ENCODE measurements at places on chromosomes 12 and 14.
A peak's percentile ranks its signal among the peaks of the same experiment; 100 is the strongest.

DNA sequence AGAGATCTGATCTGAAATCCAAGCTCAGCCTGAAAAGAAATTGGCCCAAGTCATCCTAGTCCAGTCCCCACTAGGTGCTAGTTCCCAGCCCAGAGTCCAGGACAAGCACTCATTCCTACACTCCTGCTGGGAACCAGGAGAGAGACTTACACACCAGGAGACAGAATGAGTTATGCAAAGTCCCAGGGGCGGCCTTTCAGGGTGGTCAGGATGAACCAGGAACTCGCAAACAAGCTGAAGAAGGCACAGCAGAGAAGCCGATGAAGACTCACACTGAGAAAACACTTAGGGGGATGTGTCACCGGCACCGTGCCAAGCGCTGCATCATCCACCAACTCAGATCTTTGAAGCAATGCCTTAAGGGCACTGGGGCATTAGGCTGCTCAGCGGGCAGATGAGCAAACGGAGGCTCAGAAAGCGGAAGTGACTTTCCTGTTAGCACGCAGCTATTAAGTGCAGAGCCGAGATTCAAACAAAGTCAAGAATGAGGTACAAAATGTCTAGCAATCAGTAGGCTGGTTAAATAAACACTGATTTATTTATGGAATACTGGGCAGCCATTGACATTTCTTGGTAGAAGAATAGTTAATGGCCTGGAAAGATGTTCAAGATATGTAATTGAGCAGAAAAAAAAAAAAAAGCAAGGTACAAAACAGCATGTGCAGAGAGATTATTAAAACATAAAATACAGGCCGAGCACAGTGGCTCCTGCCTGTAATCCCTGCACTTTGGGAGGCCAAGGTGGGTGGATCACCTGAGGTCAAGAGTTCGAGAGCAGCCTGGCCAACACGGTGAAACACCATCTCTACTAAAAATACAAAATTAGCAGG, 78.7 kb downstream of the LRRC74A start:
- DNase-seq, result no peak

DNA sequence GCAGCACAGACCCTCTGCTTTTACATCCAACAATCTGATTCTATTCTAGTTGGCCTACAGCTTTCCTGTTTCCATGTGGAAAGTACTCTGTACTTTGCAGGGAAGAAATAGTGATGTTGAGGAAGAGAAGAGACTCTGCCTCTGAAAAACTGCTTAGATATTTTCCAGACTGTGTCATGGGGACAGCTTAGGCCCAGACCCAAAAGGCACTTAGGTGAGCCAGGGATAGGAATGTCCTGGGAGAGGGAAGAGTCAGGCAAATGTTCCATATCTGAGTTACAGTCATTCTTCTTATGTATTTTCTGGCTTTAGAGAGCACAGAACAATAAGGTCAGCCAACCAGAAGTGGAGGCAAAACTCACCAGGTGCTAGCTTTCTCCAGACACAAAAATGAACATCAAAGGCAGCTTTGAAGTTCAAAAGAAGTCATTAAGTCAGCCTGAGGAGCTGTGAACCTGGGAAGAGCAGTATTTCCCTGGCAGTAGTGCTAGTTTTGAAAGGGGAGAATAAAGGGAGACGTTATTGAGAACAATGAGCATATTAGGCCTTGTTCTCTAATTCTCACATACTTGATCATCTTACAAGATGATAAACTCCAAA, 199.7 kb upstream of the LMNTD1 start:
- DNase-seq, result no peak

- DNase-seq, result no peak
Observed at GRCh38 chr12:12408265-12408690, 51.4 kb downstream of the BORCS5 start.

- DNase-seq, result no peak
Observed at GRCh38 chr12:129868575-129868974, 35.2 kb downstream of the TMEM132D start.

DNA sequence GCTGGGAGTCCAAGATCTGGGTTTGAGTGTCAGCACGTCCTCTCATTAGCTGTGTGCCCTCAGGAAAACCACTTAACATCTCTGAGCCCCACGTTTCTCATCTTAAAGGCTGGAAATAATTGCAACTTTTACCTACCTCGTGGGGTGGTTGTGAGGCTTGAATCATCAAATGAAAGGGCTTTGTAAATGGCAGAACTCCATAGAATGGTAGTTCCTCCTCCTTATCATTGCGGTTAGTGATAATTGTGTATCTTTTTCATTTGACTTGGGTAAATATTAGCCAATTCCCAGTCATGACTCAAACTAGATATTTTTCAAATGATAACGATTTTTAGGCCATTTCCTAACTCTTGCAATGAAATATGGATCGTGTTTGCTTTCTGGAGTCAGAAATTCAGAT, 205.5 kb downstream of the CHST11 start:
- no peak for DNase-seq

GRCh38 chr12:104057771-104058197, 6.5 kb upstream of the HCFC2 start:
- DNase-seq, result peak; percentile 36

DNA sequence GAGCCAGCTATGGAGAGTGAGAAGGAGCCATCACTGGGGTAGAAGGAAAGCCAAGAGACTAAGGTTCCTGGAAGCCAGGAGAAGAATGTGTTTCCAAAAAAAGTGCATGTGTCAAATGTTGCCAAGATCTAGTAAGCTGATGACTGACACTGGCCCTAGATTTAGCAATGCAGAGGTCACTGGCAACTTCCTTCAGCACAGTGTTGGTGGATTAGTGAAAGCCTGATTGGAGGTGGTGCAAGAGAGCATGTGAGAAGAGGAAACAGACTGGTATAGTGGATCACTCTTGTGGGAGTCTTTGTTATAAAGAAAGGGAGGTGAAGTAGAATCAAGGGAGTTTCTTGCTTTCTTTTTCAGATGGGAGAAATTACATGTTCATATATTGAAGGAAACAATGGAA, 34.1 kb upstream of the CHGA start:
- DNase-seq, result no peak

DNA sequence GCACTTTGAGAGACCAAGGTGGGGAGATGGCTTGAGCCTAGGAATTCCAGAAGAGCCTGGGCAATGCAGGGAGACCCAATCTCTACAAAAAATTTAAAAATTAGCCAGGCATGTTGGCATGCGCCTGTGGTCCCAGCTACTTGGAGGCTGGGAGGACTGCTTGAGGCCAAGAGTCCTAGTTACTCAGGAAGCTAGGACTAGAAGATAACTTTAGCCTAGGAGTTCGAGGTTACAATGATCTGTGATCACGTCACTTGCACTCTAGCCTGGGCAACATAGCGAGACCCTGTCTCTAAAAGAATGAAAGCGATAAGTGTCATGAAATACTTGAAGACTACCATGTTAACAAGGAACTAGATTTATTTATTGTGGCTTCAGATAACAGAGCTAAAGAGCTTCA, 3.5 kb downstream of the ATF7 start:
- DNase-seq, result no peak

GRCh38 chr14:79699206-79699605, 512.1 kb downstream of the DIO2 start:
- no peak for DNase-seq

DNA sequence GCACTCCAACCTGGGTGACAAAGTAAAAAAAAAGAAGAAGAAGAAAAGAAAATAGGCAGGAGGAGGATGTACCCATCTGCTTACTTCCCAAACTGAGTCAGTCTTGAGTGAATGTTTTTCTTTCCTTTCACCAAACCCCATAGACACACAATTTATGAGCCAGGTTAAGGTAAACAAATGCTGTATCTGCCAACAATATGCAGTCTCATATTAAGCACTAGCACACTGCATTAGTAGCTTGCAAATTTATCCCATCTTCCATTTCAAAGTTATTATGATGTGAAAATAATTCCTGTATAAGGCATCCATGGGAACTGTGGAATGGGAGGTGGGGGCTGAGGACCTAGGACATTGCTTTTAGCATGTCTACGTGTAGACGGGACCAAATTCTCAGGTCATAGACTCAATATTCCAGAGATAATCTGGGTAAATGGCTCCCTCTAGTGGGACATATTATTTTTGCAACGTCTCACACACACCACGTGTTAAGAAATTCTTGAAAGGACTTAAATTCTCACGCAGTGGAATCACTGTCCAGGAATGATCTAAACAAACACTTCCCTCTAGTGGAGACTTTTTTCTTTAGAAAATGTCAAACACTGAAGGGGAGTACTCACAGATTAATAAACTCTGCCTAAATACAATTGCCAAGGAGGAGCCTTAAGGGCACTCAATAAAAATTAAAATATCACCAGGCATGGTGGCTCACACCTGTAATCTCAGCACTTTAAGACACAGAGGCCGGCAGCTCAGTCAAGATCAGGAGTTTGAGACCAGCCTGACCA, 17.1 kb upstream of the OR10P1 start:
- DNase-seq, result peak; percentile 78

- DNase-seq, result no peak
Observed at GRCh38 chr12:10097521-10097920, 1.3 kb downstream of the CLEC1A start.

GRCh38 chr12:52495389-52495788, 2.3 kb upstream of the KRT6A start:
- peak; percentile 69 for DNase-seq

DNA sequence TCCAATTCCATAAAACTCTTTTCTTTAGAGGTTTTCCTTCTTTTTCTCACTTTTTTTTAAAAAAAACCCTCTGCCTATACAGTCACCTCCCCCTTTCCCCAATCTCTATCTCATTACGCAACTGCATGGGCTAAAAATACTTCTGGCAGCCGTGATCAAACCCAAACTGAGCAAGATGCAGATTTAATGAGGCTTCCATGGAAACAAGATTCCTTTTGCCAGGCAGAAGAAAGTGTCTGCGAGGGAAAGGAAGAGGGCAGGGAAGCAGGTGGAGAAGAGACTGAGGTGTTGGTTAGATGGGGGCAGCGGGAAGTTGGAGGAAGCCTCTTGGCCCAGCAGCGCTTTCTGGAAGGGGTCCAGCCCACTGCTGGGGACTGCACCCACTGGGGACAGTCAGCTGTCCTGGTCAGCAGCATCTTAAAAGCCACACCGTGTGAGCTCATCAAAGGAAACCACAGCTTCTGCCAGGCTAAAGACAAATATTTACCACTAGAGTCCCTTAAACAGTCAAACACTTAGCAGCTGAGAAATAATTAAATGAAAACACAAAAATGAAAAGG, 90.4 kb downstream of the SLC8A3 start:
- DNase-seq, result no peak

DNA sequence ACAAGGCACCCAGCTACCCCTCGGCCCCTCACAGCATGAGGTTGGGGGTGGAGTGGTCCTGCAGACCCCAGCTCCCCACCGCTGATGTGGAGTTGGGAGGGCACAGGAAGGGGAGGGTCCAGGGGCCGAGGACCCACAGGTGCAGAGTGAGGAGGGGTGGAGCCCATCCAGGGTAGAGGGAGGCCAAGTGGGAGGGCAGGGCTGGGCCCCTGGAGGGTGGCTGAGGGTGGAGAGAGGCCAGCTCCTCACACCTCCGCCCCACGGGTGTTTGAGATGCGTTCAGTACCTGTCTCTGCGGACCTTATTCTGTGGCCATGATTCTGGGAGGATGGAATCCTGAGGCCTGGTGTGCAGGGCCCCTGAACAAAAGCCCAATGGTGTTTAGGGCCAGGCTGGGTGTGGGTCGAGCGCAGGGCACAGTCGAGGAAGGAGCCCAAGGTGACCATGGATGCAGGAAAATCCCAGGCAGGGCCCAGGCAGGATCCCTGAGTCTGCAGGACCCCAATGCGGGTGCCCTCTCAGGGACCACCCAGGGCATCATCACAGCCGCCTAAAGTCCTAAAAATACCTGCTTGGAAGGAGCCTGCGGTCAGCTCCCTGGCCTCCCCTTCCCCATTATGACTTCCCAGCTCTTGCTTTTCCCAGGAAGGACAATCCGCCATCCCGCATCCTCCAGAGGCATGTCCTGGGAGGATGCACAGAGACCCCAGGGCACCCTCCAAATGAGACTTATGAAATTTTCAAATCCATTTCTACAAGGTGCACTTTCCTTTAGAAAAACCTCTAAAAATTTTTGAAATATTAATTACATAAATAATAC, 377.1 kb upstream of the SFSWAP start:
- no peak for DNase-seq

DNA sequence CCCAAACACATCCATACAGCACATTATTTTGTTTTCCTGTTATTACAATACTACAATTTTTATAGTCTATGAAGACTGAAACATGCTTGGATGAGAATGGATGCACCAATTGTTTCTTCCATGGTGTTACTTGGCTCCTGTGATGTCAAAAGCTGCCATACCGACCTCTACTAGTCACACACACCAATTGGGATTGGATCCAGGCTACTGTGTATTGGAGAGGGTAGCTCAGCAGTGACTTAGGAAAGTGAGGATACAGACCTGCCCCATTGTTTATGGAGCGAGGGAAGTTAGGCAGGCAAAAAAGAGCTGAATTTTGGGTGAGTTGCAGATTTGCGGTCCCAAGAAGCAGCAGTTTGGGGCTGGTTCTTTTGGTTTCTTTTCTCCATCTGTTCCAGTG, 30.8 kb upstream of the AKAP6 start:
- no peak for DNase-seq

DNA sequence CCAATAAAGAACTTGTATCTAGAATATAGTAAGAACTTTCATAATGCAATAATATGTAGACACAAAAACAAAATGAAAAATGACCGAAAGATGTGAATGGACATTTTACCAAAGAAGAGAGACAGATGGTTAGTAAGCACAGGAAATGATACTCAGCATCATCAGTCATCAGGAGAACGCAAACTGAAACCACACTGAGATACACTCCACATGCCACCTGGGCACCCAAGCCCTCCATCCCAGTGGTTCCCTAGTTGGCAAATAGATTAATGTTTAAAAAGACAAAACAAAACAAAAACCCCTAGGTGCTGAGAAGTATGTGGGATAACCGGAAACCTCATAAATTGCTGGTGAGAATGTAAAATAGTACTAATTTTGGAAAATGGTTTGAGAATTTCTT, 26.8 kb upstream of the VPS33A start:
- DNase-seq, result no peak

GRCh38 chr12:11133162-11133561, 1.3 kb downstream of the TAS2R30 start:
- no peak for DNase-seq

- DNase-seq, result no peak
Observed at GRCh38 chr14:104532191-104532555, 47.4 kb upstream of the C14orf180 start.

DNA sequence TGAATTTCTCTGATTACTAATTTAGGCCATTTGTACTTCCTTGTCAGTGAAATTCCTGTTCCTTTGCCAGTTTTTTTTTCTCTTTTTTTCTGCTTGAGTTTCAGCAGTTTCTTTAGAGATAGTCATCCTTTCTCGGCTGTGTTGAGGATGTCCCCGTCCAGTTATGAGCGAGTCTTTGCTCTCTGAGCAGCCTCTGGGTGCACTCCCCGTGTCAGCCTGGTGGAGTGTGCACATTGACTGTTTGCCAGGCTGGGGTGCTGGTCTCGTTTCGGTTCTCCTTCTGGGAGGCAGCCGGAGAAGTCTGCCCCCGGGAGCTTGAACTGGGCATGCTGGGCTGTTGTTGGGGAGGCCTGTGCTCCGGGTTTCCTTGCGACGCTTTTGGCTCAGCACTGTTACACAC, 3.0 kb downstream of the PACS2 start:
- no peak for DNase-seq

Measured in NCI-H1694 (cell line).